Osteoblast (primary cell): ENCODE measurements at places on chromosomes 6 and 20. TPM values are rescaled to one million over a fixed set of nuclear protein-coding genes. Genes with fewer than 3 reads are reported as not detected.

Gene TAGAP
- not detected in 2 replicates for total RNA-seq

DNA sequence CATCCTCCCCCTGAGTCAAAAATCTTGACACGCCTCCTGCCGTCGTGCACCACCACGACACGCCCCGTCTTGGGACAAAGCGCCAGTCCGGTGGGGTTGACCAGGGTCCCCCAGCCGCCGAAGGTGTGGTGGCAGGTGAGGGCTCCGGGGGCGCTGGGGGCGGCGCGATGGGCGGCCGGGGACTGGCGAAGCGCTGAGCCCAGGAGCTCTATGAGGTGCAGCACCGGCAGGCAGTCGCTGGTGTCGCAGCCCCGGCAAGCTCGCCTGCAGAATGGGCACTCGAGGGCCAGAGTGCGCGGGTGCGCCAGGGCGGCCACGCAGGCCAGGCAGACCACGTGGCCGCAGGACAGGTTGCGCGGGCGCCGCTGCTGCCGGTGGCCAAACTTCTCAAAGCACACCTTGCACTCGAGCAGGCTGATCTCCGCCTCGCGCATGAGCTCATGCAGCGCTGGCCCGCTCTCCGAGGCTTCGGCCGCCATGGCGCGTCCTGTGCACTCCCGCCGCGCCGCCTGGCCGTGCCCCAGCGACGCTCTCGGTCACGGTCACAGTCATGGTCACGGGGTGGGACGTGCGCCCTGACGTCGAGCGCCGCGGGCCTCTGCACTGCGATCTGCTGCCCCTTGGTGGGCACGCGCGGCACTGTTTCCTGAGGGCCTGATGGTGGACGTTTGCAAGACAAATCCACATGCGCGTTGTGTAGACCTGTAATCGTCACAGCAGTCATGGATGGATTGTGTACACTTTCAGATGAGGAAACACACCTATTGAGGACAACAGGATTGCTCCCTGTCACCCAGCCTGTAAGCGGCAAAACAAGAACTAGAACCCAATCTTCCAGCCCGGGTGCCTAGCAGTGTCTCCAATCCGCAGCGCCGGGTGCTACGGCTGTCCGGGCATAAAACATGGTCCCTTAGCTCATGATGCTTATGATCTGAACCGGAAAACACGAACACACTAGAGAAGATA is at the start of gene NHLRC1:
TSS of gene NHLRC1 (minus strand) at position 550 of the 966 bp plus-strand sequence. CDS start at position 479, 71 bp downstream.
- H3K4me1 ChIP-seq: peaks cover 11% of the 10 kb centered on the region
- H3K27me3 ChIP-seq: no peaks in the 10 kb centered on the region
- peak within 1 kb of the TSS; percentile 77 for H3K4me3 ChIP-seq
- no peaks in the 10 kb centered on the region for H3K36me3 ChIP-seq
- peak; percentile 97 for DNase-seq
- H3K27ac ChIP-seq: peak within 1 kb of the TSS; percentile 44

Gene OR2J3
- total RNA-seq: not detected in 2 replicates

DNA sequence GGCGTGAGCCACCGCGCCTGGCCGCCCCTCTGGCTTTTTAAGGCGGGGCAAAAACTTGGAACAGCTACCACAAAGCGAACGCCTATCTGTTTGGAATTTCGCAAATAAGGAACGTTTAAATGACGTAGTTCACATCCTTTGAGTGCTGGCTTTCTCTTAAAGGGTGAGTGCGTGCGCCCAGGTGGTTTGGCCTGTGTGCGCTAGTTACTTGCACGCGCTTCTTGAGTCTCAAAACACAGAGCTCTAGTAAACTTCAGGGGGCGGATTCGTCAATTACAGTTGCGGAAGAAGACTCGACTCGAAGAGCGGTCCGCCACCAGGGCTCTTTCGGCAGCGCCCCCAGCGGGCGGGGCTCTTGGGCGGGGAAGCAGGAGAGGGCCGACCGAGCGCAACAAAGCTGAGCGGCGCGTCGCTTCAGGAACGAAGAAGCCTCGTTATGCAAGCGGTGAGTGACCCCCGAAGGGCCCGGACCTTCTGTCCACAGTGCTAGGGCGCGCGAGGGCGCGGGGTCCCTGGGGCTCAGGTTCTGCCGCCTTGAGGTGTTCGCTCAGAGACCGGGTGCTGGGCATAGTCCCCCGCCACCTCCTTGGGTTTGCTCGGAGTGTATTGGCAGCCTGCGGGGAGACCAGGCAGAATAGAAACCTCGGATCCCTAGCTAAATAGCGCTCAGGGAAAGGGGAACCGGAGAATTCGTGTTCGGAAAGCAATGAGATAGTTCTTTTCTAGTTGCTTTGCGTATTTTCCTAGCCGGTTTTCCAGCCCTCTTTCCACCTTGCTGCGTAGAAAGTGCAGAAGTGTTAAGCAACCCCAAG is at the start of gene SYCP2L:
TSS of gene SYCP2L (plus strand) at position 362 of the 812 bp plus-strand sequence. CDS start at position 437, 75 bp downstream.
- H3K4me3 ChIP-seq: peak within 1 kb of the TSS; percentile 30
- peaks cover 51% of the 10 kb centered on the region for H3K27me3 ChIP-seq
- H3K27ac ChIP-seq: no peak within 1 kb of the TSS
- no peaks in the 10 kb centered on the region for H3K4me1 ChIP-seq
- DNase-seq: peak; percentile 46

GRCh38 chr6:25315194-25316177 is 36.3 kb downstream of the CARMIL1 start:
- H3K27ac ChIP-seq: no peak overlapping the region
- no peaks in the 10 kb centered on the region for H3K27me3 ChIP-seq
- H3K4me1 ChIP-seq: peaks cover 26% of the 10 kb centered on the region
- DNase-seq: no peak
- no peak overlapping the region for H3K4me3 ChIP-seq
- no peaks in the 10 kb centered on the region for H3K36me3 ChIP-seq

DNA sequence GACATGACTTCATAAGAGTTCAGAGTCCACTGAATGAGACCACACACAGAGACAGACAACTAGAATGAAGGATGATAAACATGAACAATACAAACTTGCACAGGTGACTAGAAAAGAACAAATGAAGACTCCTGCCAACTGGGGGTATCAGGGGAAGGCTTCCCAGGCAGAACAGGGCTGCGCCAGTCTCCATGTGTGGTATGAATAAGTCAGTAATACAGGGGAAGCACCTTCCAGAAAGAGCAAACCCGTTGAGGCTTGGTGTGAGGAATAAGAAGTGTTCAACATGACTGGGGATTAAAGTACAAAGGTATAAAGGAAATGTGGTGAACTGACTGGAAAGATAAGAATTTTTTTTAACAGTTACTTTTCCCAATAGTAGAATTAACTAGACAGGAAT is 3.7 kb upstream of the SLC17A2 start:
- DNase-seq: no peak
- no peaks in the 10 kb centered on the region for H3K36me3 ChIP-seq
- no peaks in the 10 kb centered on the region for H3K4me1 ChIP-seq
- peak overlapping the region; percentile 11 for H3K27ac ChIP-seq
- no peak overlapping the region for H3K4me3 ChIP-seq

DNA sequence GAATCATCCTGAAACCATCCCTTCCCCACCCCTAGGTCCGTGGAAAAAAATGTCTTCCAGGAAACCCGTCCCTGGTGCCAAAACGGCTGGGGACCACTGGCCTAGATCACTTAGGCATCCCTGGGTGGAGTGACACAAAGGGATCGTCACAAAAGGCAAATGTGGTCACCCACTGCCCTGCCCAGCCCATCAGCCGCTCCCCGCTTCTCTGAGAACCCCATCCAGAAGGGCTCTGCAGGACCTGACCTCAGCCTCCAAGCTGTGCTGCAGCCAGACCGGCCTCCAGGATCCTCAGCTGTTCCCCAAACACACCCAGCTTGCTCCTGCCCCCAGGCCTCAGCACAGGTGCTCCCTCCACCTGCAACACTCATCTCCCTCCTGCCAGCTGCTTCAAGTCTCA is 61.6 kb downstream of the PREX1 start:
- no peak for DNase-seq
- no peak overlapping the region for H3K27ac ChIP-seq
- H3K4me3 ChIP-seq: no peak overlapping the region
- H3K36me3 ChIP-seq: no peaks in the 10 kb centered on the region
- peaks cover 5% of the 10 kb centered on the region for H3K4me1 ChIP-seq
